ENCODE measurements at places on chromosomes 6 and 20.

DNA sequence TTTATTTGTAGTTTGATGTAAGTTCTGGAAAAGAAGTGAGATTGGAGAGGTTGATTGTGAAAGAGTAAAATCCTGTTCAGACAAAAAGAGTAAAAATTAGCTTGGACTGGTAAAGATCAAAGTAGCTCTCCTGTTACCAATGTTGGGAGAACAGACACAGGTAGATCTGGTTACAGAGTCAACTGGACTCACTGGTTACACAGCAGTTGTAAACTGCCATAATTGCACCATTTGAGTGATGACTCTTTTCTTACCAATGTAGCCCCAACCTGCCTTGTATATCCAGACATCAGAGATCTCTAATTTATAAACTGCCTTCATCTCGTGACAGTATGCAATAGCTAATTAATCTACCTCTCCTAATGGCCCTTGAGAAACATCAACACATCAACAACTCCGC, 165.6 kb upstream of the PRSS16 start:
- no peak for DNase-seq

- DNase-seq, result no peak
These were observed 5.7 kb upstream of the TIAM2 start for GRCh38 chr6:154989448-154989847.

DNA sequence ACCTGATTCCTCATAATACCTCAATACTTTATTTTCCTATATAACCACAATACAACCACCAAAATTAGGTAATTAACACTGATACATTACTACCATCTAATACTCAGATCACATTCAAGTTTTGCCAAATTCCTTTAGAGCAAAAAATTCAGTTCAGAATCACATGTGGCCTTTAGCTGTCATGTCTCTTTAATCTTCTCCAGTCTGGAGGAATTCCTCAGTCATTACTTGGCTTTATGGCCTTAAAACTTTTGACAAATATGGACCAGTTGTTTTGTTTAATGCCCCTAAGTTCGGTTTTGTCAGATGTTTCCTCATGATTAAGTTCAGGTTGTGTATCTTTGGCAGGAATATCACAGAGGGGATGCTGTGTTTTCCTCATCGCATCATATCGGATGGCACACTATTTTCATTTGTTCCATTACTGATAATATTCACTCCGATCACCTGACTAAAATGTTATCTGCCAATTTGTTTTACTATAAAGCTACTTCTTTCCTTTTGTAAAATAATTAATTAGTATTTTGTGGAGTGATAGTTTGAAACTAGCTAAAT, 51.2 kb upstream of the AKIRIN2 start:
- peak; percentile 16 for DNase-seq

GRCh38 chr6:7373739-7374138, 15.8 kb downstream of the CAGE1 start:
- DNase-seq, result no peak

DNA sequence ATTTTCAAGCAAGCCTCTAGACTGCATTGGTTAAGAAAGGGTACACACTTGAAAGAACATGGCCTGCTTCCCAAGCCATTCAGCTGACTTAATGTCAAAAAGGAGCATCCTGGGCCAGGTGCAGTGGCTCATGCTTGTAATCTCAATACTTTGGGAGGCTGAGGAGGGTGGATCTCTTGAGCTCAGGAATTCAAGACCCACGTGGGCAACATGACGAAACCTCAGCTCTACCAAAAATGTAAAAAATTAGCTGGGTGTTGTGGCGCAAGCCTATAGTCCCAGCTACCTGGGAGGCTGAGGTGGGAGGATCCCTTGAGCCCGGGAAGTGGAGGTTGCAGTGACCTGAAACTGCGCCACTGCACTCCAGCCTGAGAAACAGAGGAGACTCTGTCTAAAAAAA, 26.9 kb upstream of the NT5E start:
- no peak for DNase-seq

GRCh38 chr6:73803562-73804241, 107.7 kb downstream of the CD109 start:
- DNase-seq, result peak; percentile 72

GRCh38 chr20:32888636-32889035, 29.9 kb downstream of the EFCAB8 start:
- DNase-seq, result no peak

DNA sequence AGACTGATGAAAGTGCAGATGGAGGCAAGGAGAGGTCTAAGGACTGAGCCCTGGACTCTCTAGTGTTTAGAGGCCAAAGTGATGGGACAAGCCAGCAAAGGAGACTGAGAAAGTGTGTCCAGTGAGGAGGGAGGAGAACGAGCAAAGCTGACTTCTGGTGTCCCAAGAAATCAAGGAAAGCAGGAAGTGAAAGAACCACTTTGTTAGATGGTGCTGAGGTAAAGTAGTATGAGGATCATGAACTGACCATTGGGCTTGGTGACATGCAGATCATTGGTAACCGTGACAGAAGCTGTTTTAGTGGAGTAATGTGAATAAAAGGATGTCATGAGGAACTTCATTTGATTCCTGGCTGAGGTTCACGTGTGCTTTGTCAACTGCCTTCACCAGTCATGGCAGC, 108.4 kb downstream of the SLX4IP start:
- DNase-seq, result no peak

- no peak for DNase-seq
These were observed 2.6 kb downstream of the ZMYND8 start for GRCh38 chr20:47353692-47354463.

DNA sequence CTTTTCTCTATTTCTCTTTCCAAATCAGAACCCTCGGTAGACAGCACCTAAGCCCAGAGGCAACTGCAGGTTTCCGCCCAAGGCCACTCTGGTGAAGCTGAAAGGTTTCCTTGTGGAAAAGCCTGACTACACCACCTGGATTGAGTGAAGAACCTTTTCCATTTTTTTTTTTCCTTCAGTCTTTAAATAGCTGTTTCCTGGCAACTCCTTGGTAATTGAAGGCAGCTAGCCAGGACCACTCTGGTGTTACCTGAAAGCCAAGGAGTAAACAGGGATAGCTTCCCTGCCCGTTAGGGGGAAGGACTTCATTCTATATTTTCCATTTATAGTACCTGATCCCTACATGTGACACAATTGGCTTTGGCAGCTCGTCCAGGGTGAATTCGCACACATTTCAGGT, 1238.4 kb downstream of the GRIK2 start:
- DNase-seq, result no peak

DNA sequence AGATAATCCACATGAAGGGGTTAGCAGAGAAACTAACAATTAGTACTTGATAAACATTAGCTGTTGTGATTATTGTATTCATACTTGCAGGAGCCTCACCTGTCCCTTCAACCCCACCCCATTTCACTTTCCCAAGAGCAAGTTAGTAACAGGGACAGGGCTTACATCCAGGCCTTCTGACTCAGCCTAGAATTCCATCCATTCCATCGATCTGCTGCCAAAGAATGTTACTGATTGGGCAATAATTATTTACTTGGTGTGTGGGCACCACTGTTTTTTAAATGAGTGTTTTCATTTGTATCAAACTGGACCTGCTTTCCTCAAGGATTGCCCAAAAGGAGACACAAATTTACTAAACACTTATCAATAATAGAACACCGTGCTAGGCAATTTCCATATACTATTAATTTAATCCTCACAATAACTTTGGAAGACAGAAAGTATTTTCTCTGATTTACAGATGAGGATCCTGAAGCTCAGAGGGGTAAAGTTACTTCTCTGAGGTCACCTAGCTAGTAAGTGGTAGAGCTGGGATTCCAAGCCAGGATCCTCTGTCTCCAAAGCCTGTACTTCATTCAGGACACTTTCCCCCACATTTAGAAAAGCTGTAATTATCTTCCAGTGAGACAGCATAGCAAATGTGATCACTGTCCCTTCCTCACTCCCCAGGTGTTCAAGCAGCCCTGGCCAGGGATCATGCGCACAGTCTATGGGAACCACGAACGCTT, 32.8 kb downstream of the GSS start:
- peak; percentile 90 for DNase-seq

GRCh38 chr20:47241345-47241781, 115.1 kb downstream of the ZMYND8 start:
- peak; percentile 49 for DNase-seq

DNA sequence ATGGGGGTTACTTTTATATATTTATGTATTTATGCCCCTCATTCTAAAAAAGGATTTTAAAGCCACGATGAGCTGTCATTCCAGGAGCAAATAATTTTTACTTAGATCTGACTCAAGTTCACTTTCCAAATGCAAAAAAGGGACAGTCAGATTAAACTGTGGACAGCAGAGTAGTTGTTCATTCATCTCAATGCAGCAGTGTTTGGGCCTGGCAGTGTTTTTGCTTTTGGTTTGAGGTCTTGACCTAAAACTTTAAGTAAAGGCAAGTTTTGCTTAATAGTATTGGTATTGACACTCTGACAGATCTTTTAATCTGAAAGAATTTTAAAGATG, 13.9 kb downstream of the JARID2 start:
- DNase-seq, result no peak

GRCh38 chr6:149458806-149459205, 26.0 kb downstream of the ZC3H12D start:
- no peak for DNase-seq

- DNase-seq, result no peak
These were observed 34.3 kb downstream of the CEP250 start for GRCh38 chr20:35489717-35490116.

DNA sequence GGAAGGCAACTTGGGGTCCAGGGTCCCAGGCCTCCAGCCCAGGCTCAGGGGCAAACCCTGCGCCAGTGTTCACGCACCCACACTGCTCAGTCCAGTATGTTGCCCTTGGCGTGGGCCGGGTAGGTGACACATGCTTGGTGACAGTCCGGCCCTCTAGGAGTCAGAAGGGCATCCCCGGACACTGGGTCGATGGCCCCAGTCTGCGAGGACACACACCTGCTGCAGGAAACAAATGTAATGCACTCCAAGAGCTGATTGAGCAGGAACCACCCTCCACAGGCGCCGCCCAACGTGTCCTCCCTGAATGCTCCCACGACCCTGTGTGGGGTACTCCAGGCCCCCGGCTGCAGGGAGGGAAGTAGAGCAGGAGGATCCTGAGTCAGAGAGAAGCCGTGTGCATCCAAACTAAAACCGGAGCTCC, 160.7 kb downstream of the DLL1 start:
- DNase-seq, result no peak

DNA sequence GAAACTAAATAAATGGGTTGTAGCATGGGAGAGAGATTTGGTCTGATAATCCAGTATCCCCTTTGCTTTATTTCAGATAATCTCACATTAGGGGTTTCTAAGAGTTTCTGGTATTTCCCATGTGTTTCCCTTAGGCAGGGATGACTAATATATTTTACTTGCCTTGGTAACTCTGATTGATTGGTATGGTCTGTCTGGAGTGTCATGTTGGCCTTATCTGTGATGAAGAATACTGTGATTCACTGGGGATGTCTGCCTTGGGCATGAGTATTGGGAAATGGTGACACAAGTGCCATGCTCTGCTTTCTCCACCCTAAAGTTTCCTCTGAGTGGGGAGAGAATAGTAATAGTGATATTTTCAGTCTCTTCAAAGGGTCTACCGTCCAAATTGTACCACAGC, 10.1 kb downstream of the SLC22A2 start:
- DNase-seq, result no peak

GRCh38 chr6:137206577-137206976, 12.6 kb downstream of the IFNGR1 start:
- DNase-seq, result no peak

DNA sequence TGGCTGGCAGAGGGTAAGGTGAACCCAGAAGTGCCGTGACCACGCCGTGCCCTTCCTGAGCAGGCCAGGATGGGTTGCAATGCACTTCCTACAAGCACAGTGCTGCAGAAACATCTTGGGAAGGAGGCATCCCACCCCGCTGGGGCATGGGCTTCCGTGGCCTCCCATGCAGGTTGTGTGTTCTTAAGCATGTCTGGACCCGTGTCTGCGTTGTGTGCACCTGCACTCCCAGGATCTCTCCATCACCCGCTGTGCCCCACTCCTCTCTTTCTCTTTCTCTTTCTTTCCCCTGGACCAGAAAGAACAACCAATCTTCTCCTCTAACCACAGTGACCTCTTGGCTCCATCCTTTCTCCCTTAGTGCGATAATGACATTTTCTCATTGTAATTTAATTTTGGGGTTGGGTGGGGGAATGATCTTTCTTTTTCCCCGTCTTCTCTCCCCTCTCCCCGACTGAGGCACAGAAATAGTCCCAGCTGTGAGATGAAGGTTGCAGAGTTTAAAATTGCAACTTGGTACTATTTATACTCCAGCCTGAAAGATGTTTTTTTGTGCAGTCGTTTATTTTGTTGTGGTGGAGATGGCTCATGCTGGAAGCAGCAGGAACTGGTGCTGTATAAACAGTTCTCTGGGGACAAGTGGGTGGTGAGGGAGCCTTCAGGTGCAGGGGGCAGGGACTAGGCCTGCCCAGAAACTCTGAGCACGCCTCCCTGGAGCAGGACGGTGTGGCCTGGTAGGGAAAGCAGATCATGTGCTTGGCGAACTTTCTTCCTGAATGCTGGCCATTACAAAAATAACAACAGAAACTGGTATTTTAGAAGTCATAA, 20.5 kb downstream of the BCAS4 start:
- DNase-seq, result peak; percentile 65

DNA sequence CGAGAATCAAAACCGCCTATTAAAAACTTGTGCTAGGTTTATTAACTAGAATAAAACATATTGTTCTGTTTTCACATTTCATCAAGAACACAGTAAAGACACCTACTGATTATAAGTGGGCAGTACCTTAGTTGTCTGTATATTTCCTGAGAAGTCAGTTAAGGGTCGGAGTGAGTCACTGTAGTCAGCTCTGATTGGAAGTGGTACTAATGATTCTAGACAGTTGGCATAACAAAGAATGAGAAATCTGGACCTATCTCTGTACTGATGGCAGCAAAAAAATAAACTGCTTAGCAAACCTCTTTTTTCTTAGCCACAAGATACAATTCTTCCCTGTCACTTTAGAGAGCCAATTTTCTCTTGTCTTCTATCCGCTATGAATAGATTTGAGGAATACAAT, 387.3 kb upstream of the ADGRB3 start:
- DNase-seq, result no peak

- DNase-seq, result peak; percentile 59
These were observed 113.8 kb downstream of the PRND start for GRCh38 chr20:4835244-4836177.

GRCh38 chr20:48763216-48763914, 64.4 kb downstream of the PREX1 start:
- DNase-seq, result no peak
